ENCODE measurements at places on chromosomes 11 and 22.

DNA sequence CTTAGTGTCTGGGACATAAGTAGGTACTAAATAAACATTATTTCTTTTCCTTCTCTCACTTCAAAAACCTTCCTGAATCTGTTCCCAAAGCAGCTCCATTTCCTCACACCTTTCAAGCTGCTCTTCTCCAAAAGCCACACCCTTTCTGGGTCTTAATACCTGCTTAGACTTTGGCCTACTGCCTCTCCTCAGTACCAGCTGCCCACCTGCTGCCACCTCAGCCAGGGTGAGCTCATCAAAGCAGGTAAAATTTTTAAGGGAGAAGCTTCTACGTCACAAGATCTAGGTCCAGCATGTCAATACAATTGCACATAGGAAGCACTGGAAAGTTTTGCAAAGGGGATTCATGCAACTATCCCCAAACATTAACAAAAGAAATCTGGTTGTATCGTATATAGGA is 108.4 kb downstream of the RPL27A start:
- DNase-seq = no peak

DNA sequence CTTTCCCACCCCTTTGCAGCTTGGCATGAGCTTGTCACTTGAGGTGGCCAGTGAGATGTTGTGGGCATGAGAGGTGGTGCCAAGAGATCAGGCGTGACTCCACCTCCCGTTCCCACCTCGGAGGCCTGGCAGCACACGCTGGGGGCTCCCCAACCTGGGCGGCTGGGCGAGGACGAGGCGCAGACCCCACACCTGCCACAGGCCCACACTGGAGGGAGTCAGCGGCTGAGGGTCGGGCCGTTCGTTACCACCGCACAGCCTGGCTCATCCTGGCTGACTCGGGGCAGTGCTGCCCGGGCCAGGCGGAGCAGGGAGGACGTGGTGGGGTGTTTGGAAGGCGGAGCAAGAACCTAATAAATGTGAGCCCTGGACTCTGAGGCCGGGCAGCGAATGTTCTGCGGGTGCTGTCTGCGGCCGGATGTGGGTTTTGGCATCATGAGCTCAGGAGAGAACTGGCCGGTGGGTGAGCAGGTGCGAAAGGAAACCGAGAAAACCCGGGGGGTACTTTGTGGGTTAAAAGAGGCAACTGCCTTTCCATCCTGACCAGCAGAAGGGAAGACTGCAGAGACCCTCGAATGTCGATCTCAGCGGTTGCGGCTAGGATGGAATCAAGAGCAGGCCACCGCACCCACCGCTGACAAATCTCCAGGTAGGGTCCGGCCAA is 10.2 kb upstream of the IFITM3 start:
- no peak for DNase-seq

- DNase-seq = peak; percentile 69
These were observed 51.2 kb upstream of the ARHGAP20 start for GRCh38 chr11:110763249-110764011.

DNA sequence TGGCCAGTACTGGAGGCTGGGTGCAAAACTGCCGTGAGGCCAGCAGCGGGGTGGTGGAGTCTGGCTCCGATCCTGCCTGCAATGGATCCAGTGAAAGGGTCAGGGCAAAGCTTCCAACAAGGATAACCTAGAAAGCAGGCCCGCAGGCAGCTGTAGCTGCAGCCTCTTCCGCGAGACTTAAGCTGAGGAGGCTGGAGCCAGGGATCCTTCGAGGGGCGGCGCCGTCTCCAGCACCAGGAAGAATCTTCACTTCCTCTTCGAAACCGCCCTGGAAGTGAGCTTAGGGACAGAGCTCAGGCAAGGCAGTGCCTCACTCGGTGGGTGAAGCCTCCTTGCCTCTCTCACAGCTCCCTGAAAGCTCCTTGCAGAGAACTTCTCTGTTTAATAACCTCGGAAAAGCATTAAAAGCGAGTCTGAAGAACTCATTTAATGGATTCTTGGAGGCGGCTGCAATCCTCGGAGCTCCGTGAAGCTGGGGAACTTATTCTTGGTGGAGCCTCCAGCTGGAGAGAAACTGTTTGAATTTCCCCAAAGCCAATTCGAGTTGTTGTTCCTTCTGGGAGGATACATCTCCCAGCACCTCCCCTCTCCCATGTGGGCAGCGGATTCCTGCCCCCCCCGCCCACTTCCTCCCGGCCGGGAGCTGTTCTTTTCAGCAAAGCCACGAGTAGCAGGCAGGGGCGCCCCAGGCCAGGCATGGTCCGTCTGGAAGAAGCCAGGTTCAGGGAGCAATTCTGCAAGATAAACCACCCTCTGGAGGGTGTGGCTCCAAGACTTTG is 169.9 kb downstream of the CTTN start:
- DNase-seq = peak; percentile 6

GRCh38 chr11:32256466-32256865 is 165.6 kb downstream of the RCN1 start:
- no peak for DNase-seq

- no peak for DNase-seq
These were observed 3.7 kb upstream of the FLRT1 start for GRCh38 chr11:64032050-64032449.

GRCh38 chr22:17563936-17564391 is 666 bp downstream of the SLC25A18 start:
- DNase-seq = no peak

All from smooth muscle cell of the brain vasculature (primary cell).